ENCODE measurements at places on chromosomes 3 and 15.

GRCh38 chr3:153244961-153245360, 82.9 kb downstream of the RAP2B start:
- no peak for DNase-seq

- DNase-seq, result no peak
Measured at GRCh38 chr15:71002316-71002715, 109.7 kb downstream of the LRRC49 start.

GRCh38 chr3:59675495-59675894, 625.7 kb upstream of the CFAP20DC start:
- no peak for DNase-seq

GRCh38 chr3:117102426-117102825, 392.8 kb downstream of the TUSC7 start:
- DNase-seq, result no peak

DNA sequence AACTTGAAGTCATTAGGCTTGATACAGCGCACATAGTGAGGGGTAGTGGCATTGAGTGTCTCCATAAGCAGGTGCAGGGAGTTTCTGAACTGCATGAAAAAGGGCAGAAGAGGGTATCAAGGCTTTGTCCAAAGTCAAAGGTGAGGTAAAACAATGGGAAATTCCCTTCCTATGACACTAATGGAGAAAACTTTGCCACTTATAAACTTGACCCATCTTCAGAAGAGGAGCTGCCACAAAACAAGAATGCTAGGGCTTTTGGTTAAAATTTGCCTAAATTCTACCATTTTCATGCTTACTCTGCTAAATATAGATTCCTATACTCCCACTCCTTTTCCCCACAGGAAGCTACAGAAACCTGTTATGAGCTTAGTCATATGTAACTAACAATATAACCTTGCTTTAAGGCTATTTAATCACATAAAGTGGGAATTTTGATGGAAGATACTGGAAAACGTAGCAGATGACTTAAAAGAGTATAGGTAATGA, 87.5 kb upstream of the MYO5C start:
- no peak for DNase-seq

- DNase-seq, result no peak
Measured at GRCh38 chr15:95290176-95290974, 1040.1 kb upstream of the NR2F2 start.

DNA sequence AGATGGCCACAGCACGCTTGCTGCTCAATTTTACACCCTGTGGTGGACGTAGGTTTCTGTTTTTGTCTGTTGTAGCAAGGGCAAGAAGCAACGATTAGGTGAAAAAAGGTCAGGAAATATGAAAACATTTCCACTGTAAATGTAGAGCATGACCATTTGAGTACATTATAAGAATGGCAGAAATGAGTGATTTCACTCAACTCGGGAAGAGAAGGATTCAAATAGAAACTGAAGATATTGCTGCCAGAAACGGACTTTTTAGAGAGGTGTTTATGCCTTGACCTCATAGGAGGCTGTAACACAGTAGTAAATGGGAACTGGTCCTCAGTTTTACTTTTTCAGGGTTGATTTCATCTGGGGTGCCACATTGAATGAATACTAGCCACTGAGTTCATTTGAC, 33.1 kb upstream of the GASK1A start:
- DNase-seq, result no peak

DNA sequence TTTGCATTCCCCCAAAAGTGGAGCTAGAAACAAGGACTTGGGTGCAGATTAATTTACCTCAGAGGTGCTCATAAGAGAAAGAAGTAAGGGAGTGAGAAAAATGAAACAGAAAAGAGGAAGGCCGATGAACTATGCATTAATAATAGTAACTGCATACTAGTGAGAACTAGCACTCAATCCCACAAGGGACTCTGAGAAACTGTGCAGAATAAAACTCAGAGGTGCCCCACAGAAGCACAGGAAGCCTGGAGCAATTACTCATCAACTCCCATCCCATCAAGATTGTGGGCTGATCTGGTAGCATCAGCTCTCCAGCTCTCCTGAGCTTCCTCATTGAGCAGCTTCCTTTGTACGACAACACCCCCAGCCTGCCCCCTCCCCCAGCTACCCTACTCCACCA, 50.8 kb downstream of the CLDN18 start:
- DNase-seq, result no peak
